A549 treated with RU486 at 1 μM for 4 hours (cell line): ENCODE measurements at places on chromosomes 3 and 15. TPM values are rescaled to one million over a fixed set of nuclear protein-coding genes. Genes with fewer than 3 reads are reported as not detected.

Gene ELL3
- 1.3 to 2.3 TPM (median 2.1 TPM) in 5 replicates for total RNA-seq

Gene ALDH1A3
- total RNA-seq = 15.6 to 26.0 TPM (median 18.8 TPM) in 5 replicates

Gene SRGAP3
- total RNA-seq = 0.19 to 0.95 TPM (median 0.77 TPM) in 5 replicates

Gene CHL1
- not detected in 5 replicates for total RNA-seq

Gene WDR72
- total RNA-seq = 3.2 to 7.5 TPM (median 6.7 TPM) in 5 replicates

Gene SPATA12
- total RNA-seq = 0.46 to 0.66 TPM (median 0.54 TPM) in 5 replicates

Gene TRNT1
- 25.0 to 36.2 TPM (median 33.8 TPM) in 5 replicates for total RNA-seq

Gene GOLGA6L4
- 0.25 to 1.1 TPM (median 0.81 TPM) in 5 replicates for total RNA-seq

Gene INKA1
- total RNA-seq = 1.3 to 2.3 TPM (median 2.0 TPM) in 5 replicates

Gene SAMD7
- not detected in 5 replicates for total RNA-seq

Gene ZFAND6
- total RNA-seq = 88.6 to 129 TPM (median 110 TPM) in 5 replicates

Gene TNNC1
- 1.2 to 1.6 TPM (median 1.3 TPM) in 5 replicates for total RNA-seq

Gene GXYLT2
- 1.0 to 1.5 TPM (median 1.2 TPM) in 5 replicates for total RNA-seq

Gene APOD
- total RNA-seq = 0.56 to 0.82 TPM (median 0.68 TPM) in 5 replicates

Gene KCNAB1
- not detected in 5 replicates for total RNA-seq

Gene VPS33B
- total RNA-seq = 12.9 to 16.5 TPM (median 13.9 TPM) in 5 replicates

Gene HCLS1
- total RNA-seq = 0.09 to 0.13 TPM in 2 of 5 replicates, not detected in the others

Gene PLSCR4
- total RNA-seq = 3.9 to 7.0 TPM (median 4.6 TPM) in 5 replicates

Gene PPP4R2
- total RNA-seq = 35.7 to 44.5 TPM (median 38.4 TPM) in 5 replicates

Gene IMPDH2
- 156 to 171 TPM (median 162 TPM) in 5 replicates for total RNA-seq

Gene HDC
- 0.05 to 0.07 TPM in 2 of 5 replicates, not detected in the others for total RNA-seq

Gene TBCCD1
- 5.5 to 6.5 TPM (median 6.3 TPM) in 5 replicates for total RNA-seq

Gene PXYLP1
- 8.0 to 11.7 TPM (median 11.3 TPM) in 5 replicates for total RNA-seq

Gene EPHB3
- 0.23 to 0.51 TPM (median 0.35 TPM) in 5 replicates for total RNA-seq

Gene SV2B
- total RNA-seq = 0.02 to 0.10 TPM (median 0.04 TPM) in 3 of 5 replicates, not detected in the others

Gene LMAN1L
- total RNA-seq = not detected in 5 replicates

Gene RHOA
- 452 to 535 TPM (median 469 TPM) in 5 replicates for total RNA-seq

Gene GPR149
- total RNA-seq = not detected in 5 replicates

Gene CLDN16
- total RNA-seq = 0.07 to 0.41 TPM in 2 of 5 replicates, not detected in the others

Gene PLSCR2
- total RNA-seq = not detected in 5 replicates

Gene FSTL1
- total RNA-seq = 51.7 to 85.9 TPM (median 66.1 TPM) in 5 replicates

Gene FAM3D
- not detected in 5 replicates for total RNA-seq

Gene CCDC39
- not detected in 5 replicates for total RNA-seq

Gene EPB42
- not detected in 5 replicates for total RNA-seq

Gene BNIP2
- total RNA-seq = 67.8 to 108 TPM (median 69.8 TPM) in 5 replicates

Gene C3orf49
- total RNA-seq = not detected in 5 replicates

Gene IFT122
- total RNA-seq = 11.7 to 14.0 TPM (median 13.6 TPM) in 5 replicates

Gene CA12
- total RNA-seq = 147 to 174 TPM (median 164 TPM) in 5 replicates

Gene ACP3
- 0.06 to 0.26 TPM in 2 of 5 replicates, not detected in the others for total RNA-seq

Gene ACTC1
- 0.14 to 0.48 TPM (median 0.33 TPM) in 5 replicates for total RNA-seq

Gene TRA2B
- 161 to 203 TPM (median 182 TPM) in 5 replicates for total RNA-seq

Gene PLIN1
- 0.06 to 0.09 TPM (median 0.07 TPM) in 3 of 5 replicates, not detected in the others for total RNA-seq

Gene SNTN
- not detected in 5 replicates for total RNA-seq

Gene GCNT3
- total RNA-seq = 150 to 195 TPM (median 158 TPM) in 5 replicates

Gene KLHL40
- not detected in 5 replicates for total RNA-seq

Gene GRIP2
- total RNA-seq = 0.97 to 2.4 TPM (median 1.9 TPM) in 5 replicates

Gene RHCG
- 30.6 to 43.6 TPM (median 33.0 TPM) in 5 replicates for total RNA-seq

Gene EFHB
- 0.29 to 1.2 TPM (median 0.51 TPM) in 5 replicates for total RNA-seq

Gene GASK1A
- total RNA-seq = not detected in 5 replicates

Gene CMTM8
- total RNA-seq = 6.4 to 11.0 TPM (median 10.8 TPM) in 5 replicates

Gene TEX55
- not detected in 5 replicates for total RNA-seq

Gene NAALADL2
- total RNA-seq = 0.21 to 0.23 TPM in 2 of 5 replicates, not detected in the others

Gene CCK
- 0.94 to 1.8 TPM (median 1.8 TPM) in 5 replicates for total RNA-seq

Gene CFAP100
- total RNA-seq = not detected in 5 replicates
